BJ (cell line): ENCODE measurements at places on chromosomes 1 and 21.
A peak's percentile ranks its signal among the peaks of the same experiment; 100 is the strongest.

DNA sequence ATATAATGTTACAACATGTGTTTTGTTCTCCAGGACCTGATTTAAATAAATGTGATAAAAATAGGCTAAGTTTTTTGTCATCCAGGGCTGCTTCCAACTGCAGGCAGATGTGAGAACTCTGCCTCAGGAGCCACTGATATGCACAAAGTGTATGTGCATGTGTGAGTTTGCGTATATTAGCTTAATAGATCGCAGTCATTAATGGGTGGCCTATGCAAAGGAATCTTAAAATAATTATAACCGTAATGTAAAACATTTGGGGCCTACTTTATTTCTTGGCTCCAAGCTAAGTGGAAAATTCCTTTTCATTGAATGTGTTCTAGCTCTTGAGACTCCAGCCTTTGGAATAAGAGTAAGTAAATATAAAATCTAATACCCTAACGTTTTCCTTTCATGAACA lies 16.8 kb downstream of the DHX9 start:
- peak; percentile 8 for DNase-seq

GRCh38 chr1:206655471-206655882 lies 20.1 kb downstream of the DYRK3 start:
- DNase-seq: no peak

DNA sequence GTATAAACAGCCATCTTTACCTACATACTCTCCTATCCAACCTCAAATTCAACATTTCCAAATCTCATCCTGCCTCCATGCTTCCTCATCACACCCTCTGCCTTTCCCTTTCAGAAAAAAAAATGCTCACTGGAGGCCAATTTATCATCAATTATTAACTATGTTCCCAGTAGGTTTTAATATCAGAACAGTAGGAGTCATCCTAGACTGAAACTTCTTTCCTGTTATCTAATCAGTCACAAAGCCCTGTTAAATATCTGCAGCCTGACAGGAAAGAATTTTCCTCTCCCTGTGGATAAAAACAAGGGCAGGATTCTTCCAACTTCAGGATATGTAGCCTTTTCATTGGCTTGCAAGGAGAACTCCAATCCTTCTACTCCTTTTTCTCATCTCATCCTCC lies 28.4 kb downstream of the EGLN1 start:
- DNase-seq: no peak

- DNase-seq: no peak
These were observed 90.1 kb upstream of the RNPC3 start for GRCh38 chr1:103435443-103435842.

DNA sequence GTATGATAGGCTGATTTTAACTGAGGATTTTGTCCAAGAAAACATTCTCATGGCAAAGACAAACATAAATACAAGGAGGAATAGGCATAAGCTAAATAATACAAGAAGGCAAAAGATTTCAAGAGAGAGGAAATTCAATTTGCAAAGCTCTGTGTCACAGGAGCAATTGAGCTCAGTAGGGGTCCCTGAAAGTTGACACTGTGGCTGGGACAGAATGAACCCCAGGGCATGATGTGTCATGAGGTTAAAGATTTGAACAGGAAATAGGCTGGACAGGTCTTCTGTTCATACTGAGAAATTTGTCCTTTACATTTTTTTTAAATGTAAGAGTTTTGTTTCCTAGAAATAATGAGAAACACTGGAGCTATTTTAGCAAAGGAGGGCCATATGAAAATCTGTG lies 555.4 kb upstream of the NEGR1 start:
- DNase-seq: no peak

GRCh38 chr1:144101397-144102045 lies 129.7 kb upstream of the FAM72C start:
- DNase-seq: no peak

GRCh38 chr1:236148470-236148845 lies 6.1 kb downstream of the GPR137B start:
- DNase-seq: no peak

- no peak for DNase-seq
These were observed 28.3 kb downstream of the NUP133 start for GRCh38 chr1:229479660-229480399.

DNA sequence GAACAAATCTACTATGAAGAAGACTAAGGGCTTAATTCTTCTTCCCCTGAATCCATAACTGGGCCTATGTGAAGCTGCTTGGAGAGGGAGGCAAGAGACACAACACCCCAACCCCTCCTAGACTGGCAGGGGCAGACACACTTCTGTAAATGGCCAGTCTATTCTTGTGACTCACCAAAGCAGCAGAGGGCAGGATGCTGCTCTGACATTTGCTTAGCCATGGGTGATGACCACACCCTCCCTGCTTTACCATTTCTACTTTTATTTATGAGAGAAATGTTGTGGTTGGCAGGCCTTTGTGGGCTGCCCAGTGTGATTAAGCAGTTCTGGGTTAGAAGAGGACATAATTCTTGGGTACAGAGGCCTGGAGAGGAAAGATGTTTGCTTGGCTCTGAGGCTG lies 189.8 kb upstream of the DPYD start:
- DNase-seq: no peak

DNA sequence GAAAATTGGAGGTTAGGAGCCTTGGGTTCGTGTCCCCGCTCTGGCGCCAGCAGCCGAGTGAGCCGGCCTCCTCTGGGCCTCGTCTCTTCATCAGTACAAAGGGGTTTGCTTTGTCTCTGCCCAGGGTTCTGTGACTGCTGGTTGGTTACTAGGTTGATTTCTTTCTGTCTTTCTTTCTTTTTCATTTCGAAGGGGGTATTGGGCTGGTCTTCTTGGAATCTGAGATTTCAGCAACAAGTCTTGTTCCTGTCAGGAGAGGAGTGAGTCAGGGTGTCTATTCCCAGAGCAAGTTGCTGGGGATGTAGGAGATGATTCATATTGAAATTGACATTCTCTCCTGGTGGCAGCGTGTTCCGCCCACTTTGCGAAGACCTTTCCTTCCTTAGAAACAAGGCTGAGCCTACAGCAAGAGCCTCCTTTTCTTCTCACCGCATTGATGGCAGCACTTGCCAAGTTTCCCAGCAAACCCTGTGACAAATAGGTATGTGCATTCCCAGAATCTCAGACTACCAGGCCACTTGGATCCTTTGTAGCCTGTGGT lies 79.2 kb downstream of the MAN1C1 start:
- no peak for DNase-seq

DNA sequence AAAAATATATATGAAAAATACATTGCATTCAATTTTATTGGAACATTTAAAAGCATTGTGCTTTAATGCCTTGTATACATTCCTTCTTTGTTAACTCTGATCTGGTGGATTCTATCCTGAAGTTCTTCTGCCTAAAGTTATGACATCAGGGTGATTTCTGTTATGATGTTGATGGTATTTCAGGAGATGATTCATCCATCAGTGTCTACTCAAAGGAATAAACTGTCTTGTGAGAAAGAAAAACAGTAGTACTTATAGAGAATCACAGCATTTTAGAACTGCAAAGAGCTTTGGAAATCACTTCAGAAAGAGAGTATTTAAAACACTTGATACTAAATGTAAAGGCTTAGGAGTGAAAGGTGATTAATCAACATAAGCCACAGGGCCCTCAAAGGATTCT lies 155.7 kb downstream of the PTPRC start:
- no peak for DNase-seq
